ENCODE measurements at places on chromosomes 4 and X. TPM values are rescaled to one million over a fixed set of nuclear protein-coding genes. Genes with fewer than 3 reads are reported as not detected.

GRCh38 chrX:153640736-153641575 is 6.0 kb upstream of the DUSP9 start:
- no peak overlapping the region for H3K4me3 ChIP-seq
- peaks cover 11% of the 10 kb centered on the region for H3K27me3 ChIP-seq
- peaks cover 21% of the 10 kb centered on the region for H3K4me1 ChIP-seq
- H3K36me3 ChIP-seq = no peaks in the 10 kb centered on the region
- no peak overlapping the region for H3K27ac ChIP-seq

DNA sequence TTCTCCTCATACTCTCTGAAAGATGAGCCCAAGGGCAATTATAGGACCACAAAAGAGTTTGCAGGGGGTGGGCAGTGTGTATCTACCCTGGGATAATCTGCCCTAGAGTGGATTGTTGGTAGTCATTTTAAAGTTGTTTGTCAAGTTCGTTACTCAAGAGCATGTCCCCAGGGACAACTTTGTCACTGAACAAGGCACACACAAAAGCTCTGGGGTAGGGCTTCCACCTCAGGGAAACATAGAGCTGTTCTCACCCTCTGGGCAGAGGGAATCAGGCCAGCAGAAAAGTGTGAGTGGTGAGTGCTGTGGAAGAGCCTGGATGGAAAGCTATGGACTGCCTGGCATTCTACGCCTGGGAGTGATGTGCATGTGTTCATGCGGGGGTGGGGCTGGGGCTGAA is 23.3 kb upstream of the LEF1 start:
- H3K4me1 ChIP-seq = peaks cover 10% of the 10 kb centered on the region
- H3K27me3 ChIP-seq = peaks cover 42% of the 10 kb centered on the region
- DNase-seq = no peak
- no peaks in the 10 kb centered on the region for H3K36me3 ChIP-seq

DNA sequence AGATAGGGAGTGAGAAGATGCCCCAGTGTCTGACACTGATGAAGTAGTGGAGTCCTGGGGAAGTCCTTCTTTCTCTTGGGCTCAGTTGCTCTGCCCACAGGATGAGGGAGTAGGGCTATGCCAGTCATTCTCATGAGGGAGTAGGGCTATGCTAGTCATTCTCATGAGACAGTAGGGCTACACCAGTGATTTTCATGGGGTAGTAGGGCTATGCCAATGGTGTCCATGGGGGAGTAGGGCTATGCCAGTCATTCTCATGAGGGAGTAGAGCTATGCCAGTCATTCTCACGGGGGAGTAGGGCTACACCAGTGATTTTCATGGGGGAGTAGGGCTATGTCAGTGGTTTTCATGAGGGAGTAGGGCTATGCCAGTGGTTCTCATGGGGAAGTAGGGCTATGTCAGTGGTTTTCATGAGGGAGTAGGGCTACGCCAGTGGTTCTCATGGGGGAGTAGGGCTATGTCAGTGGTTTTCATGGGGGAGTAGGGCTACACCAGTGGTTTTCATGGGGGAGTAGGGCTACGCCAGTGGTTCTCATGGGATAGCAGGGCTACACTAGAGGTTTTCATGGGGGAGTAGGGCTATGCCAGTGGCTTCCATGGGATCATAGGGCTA is 43.3 kb upstream of the SOD3 start:
- peaks cover 3% of the 10 kb centered on the region for H3K36me3 ChIP-seq
- H3K4me3 ChIP-seq = no peak overlapping the region
- peaks cover 2% of the 10 kb centered on the region for H3K27me3 ChIP-seq

DNA sequence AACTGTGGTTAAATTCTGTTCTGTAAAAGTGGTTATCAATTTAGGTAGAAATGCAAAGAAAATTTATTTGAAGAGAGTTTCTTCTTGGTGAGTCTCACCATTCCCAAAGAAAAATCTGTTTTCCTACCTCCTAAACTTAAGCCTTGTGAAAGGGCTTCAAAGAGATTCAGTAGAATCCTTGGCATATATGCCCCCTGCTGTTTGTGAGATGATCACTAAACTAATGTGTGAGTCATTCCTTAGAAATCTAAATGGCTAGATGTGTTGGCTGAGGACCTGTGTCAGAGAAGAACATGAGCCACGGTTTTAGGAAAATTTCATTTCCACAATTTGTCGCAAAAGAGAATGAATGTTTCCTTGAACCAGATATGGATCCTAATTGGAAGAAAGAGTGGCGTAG is 260.9 kb downstream of the SLC7A11 start:
- H3K4me1 ChIP-seq = no peaks in the 10 kb centered on the region
- H3K27me3 ChIP-seq = no peaks in the 10 kb centered on the region
- no peaks in the 10 kb centered on the region for H3K36me3 ChIP-seq
- DNase-seq = no peak
- no peak overlapping the region for H3K4me3 ChIP-seq

- H3K4me3 ChIP-seq = peak within 1 kb of the TSS; percentile 70
- H3K27me3 ChIP-seq = peaks cover 73% of the 10 kb centered on the region
- H3K36me3 ChIP-seq = no peaks in the 10 kb centered on the region
- no peak within 1 kb of the TSS for H3K27ac ChIP-seq
- peaks cover 16% of the 10 kb centered on the region for H3K4me1 ChIP-seq
These were observed at the start of gene TLL1 for GRCh38 chr4:165872461-165873297. Gene TLL1 (plus strand): TSS chr4:165873237. CDS start chr4:165873905, 668 bp downstream.

- H3K4me3 ChIP-seq = no peak overlapping the region
- H3K4me1 ChIP-seq = peaks cover 9% of the 10 kb centered on the region
- DNase-seq = no peak
- peaks cover 25% of the 10 kb centered on the region for H3K36me3 ChIP-seq
- H3K27me3 ChIP-seq = no peaks in the 10 kb centered on the region
These were observed 47.3 kb downstream of the PDE5A start for GRCh38 chr4:119581190-119581873.

DNA sequence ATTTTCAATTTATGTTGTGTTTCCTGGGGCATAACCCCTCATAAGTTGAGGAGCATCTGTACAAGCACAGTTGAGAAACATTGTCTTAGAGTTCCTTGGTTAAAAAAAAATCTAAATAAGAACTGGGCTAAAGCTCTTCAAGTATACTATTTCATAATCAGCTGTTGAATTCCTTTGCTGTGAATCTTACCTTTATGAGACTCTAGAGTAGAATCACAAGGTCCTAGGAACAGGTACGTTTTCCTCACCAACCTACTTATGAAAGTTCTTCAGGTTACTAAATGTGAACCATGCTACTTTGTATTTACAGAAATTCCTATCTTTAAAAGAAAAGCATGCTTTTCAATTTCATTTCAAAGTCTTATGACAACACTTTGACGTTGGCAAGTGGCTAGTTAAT is 20.9 kb upstream of the SOD3 start:
- no peaks in the 10 kb centered on the region for H3K36me3 ChIP-seq
- no peak overlapping the region for H3K27ac ChIP-seq
- no peak overlapping the region for H3K4me3 ChIP-seq
- peaks cover 13% of the 10 kb centered on the region for H3K27me3 ChIP-seq
- H3K4me1 ChIP-seq = peaks cover 2% of the 10 kb centered on the region

- no peaks in the 10 kb centered on the region for H3K27me3 ChIP-seq
- H3K36me3 ChIP-seq = no peaks in the 10 kb centered on the region
- DNase-seq = no peak
These were observed 68.2 kb downstream of the ARHGAP10 start for GRCh38 chr4:147799986-147800555.

DNA sequence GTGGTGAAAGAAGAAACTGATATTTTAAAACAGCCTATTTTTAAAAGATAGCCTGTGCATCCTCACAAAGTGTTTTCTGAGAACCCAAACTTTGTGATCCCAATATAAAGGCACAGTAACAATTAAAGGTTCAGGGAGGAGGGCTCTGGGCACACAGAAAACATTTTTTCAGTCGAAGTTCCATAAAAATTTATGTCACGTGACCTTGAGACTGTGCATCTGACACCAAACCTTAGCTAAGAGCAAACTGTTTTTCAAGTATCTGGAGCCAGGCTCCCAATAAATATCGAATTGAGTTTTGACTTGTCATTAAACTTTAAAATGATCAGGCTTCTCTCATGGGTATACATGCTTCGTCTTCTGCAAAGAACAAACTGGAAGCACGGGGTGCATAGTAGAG is 177.9 kb downstream of the BEND2 start:
- no peaks in the 10 kb centered on the region for H3K4me1 ChIP-seq
- no peak overlapping the region for H3K27ac ChIP-seq
- H3K36me3 ChIP-seq = no peaks in the 10 kb centered on the region
- DNase-seq = no peak

DNA sequence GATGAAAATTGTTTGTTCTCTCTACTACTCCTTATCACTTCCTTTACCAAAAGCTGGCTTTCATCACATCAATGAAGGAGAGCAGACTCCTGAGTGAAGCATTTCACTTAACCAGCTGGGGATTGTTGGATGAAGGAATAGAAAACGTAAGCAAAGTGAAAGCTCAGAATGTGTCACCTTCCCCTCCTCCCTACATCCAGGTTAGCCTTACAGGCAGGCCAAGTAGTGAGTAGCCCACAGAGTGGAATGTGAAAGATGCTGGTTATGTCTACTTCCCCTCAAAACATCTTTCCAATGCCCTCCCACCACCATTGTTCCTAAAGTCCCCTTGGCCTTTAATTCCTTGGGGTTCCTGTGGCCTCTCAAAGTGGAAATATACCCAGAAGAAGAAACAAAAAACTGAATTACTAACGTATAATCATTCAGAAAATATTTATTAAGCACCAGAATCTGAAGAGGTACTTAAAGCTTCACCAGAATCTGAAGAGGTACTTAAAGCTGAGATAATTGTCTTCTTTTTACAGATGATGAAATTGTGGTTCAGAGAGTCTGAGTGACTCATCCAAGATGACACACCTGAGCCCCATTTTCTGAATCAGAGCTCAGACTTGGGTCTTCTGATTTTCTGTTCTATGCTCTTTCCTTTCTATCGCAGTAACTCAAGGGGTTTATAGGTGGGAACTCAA is 6.5 kb downstream of the P2RY4 start:
- no peak for DNase-seq
- H3K27me3 ChIP-seq = no peaks in the 10 kb centered on the region
- no peaks in the 10 kb centered on the region for H3K36me3 ChIP-seq

Gene PDGFC
- 42.5 TPM for total RNA-seq

Gene EPGN
- total RNA-seq = not detected

Gene FAM184B
- 0.17 TPM for total RNA-seq
